ENCODE measurements at places on chromosomes 16 and 17.

GRCh38 chr16:31400191-31400590, 7.1 kb downstream of the ITGAD start:
- H3K4me3 ChIP-seq: no peak overlapping the region
- no peak overlapping the region for H3K27ac ChIP-seq
- no peak for DNase-seq
- no peaks in the 10 kb centered on the region for H3K27me3 ChIP-seq
- no peaks in the 10 kb centered on the region for H3K4me1 ChIP-seq

- peak within 1 kb of the TSS; percentile 80 for H3K4me3 ChIP-seq
- H3K27ac ChIP-seq: peak within 1 kb of the TSS; percentile 76
- H3K27me3 ChIP-seq: no peaks in the 10 kb centered on the region
- H3K4me1 ChIP-seq: peaks cover 10% of the 10 kb centered on the region
Observed at GRCh38 chr17:75764711-75765421, at the start of gene GALK1. Gene GALK1 (minus strand): TSS chr17:75765192. CDS start chr17:75765136, 56 bp downstream.

GRCh38 chr16:71288890-71289731, at the start of gene CMTR2:
Gene CMTR2 (minus strand): TSS chr16:71289402. CDS start chr16:71285920, 3,482 bp downstream.
- H3K4me1 ChIP-seq: peaks cover 7% of the 10 kb centered on the region
- H3K36me3 ChIP-seq: peaks cover 23% of the 10 kb centered on the region
- peak within 1 kb of the TSS; percentile 46 for H3K4me3 ChIP-seq
- peak; percentile 92 for DNase-seq
- no peaks in the 10 kb centered on the region for H3K27me3 ChIP-seq

DNA sequence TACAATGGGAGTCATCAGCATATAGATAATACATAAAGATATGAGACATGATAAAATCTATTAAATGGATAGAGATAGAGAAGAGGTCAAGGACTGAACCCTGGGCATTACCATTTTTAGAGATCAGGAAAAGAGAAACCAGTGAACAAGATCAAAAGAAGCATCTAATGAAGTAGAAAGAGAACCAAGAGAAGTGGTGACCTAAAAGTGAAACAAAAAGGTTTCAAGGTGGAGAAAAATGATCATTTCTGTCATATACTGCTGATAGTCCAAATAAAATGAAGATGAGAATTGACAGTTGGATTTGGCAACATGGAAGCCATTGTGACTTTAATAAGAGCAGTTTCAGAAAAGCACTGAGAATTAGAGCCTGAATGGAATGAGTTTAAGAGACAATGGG, 165.1 kb downstream of the PPM1E start:
- no peak for DNase-seq
- no peaks in the 10 kb centered on the region for H3K36me3 ChIP-seq
- H3K4me3 ChIP-seq: no peak overlapping the region
- no peaks in the 10 kb centered on the region for H3K4me1 ChIP-seq

DNA sequence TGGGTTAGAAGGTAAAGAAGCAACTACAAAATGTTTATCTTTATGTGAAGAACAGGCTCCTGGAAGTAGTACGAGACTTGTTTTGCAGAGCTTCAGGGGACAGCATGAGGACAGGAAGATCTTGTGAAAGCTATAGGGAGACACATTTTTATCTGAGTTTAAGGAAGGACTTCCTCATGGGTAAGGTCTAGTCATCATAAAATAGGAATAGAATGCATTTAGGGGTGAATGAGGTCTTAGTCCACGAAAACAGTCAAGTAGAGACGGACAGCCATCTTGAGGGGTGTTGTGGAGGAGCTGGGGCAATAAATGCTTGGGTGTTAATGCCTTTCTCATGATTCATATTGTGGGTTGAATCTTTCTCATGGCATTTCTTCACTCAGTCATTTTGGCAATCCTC, 24.3 kb downstream of the KCNJ16 start:
- H3K27me3 ChIP-seq: no peaks in the 10 kb centered on the region
- DNase-seq: no peak
- H3K4me1 ChIP-seq: no peaks in the 10 kb centered on the region
- H3K36me3 ChIP-seq: no peaks in the 10 kb centered on the region

GRCh38 chr17:75404223-75404730, 1.2 kb downstream of the GRB2 start:
- H3K4me1 ChIP-seq: peaks cover 18% of the 10 kb centered on the region
- peak; percentile 50 for DNase-seq
- no peaks in the 10 kb centered on the region for H3K36me3 ChIP-seq
- peak overlapping the region; percentile 87 for H3K4me3 ChIP-seq

DNA sequence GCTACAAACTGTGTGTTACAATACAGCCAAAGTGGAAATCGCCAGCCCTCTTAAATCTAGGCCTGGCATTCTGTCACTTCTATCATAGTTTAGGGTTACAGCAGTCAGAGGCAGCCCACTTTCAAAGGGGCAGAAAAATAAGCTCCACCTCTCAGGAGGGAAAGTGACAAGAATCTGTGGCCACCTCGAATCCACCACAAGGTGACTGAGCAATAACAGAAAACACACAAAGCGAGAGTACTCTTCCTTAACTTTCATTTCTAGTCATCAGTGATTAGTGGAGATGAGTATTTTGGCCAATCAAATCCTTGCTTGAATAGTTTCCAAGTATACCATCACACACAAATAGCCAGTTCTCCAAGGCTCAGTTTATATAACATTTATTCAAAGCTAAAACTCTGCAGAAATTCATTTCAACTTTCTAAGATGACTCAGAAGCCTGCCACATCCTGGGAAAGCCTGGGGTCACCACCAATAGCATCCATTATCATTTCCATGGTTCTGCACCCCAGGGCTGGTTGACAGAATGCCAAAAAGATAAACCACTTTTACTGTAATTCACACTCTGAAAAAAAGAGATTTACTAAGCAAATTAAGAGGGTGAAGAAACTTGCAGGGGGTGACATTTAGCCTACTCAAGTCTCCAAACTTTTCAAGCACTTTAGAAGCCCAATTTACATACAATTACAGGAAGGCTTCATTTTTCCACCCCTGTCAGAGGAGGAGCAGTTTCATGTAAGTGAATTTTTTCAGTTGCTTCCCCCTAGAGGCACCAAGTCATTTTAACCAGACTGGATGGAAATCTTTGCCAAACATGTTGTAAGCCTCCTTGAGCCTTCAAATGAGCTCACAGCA, 66.8 kb downstream of the SALL1 start:
- no peaks in the 10 kb centered on the region for H3K36me3 ChIP-seq
- no peak overlapping the region for H3K4me3 ChIP-seq
- no peak overlapping the region for H3K27ac ChIP-seq
- no peaks in the 10 kb centered on the region for H3K27me3 ChIP-seq

GRCh38 chr17:17063546-17064122, 21.4 kb downstream of the MPRIP start:
- H3K36me3 ChIP-seq: no peaks in the 10 kb centered on the region
- no peak overlapping the region for H3K4me3 ChIP-seq
- DNase-seq: no peak
- H3K4me1 ChIP-seq: peaks cover 26% of the 10 kb centered on the region
- H3K27ac ChIP-seq: peak overlapping the region; percentile 45

- no peak for DNase-seq
- no peaks in the 10 kb centered on the region for H3K36me3 ChIP-seq
- peak within 1 kb of the TSS; percentile 79 for H3K27ac ChIP-seq
- no peaks in the 10 kb centered on the region for H3K4me1 ChIP-seq
Observed at GRCh38 chr16:57668263-57668571, at the start of gene ADGRG3. Gene ADGRG3 (plus strand): TSS chr16:57668306. CDS start chr16:57668348, 42 bp downstream.

DNA sequence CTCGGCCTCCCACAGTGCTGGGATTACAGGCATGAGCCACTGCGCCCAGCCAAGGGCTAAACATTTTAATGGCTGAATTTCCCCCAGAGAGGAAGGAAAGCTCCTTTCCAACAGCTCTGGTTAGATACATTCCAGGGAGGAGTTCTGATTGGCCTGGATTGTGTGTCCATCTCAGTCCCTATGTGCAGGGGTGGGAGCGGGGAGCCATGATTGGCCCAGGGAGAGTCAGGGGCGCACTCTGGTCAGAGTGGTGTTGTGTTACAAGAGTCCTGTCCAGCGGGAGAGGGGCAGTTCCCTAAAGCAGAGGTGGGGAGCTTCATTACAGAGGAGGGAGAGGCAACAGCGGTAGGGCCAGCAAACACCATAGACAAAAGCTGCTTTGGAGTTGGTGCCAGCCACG, 75.0 kb downstream of the RAP1GAP2 start:
- H3K36me3 ChIP-seq: no peaks in the 10 kb centered on the region
- no peak overlapping the region for H3K27ac ChIP-seq
- H3K4me1 ChIP-seq: no peaks in the 10 kb centered on the region
- DNase-seq: no peak
- no peak overlapping the region for H3K4me3 ChIP-seq

DNA sequence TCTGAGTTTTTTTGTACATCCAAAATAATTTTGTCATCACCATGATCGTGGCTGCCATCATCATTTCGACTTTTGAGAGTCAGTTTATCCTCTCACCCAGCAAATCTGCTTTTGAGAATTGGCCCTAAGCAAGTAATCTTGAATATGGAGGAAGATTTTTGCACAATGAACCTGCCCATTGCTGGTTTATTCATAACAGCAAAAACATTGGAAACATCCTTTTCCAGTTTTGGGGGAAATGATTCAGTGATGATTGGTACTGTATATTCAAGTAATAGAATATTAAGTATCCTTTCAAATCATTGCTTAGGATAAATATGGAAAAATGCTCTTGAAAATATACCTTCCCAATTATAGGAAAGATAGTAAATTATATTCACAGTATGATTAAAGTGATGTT, 53.1 kb downstream of the PRKCA start:
- no peak overlapping the region for H3K27ac ChIP-seq
- H3K27me3 ChIP-seq: no peaks in the 10 kb centered on the region
- DNase-seq: no peak
- H3K4me3 ChIP-seq: no peak overlapping the region
- H3K4me1 ChIP-seq: peaks cover 2% of the 10 kb centered on the region
- H3K36me3 ChIP-seq: no peaks in the 10 kb centered on the region

GRCh38 chr17:32498391-32498790, 11.6 kb downstream of the CDK5R1 start:
- H3K27me3 ChIP-seq: no peaks in the 10 kb centered on the region
- no peak overlapping the region for H3K4me3 ChIP-seq
- H3K27ac ChIP-seq: no peak overlapping the region
- no peak for DNase-seq

GRCh38 chr16:8905168-8905762, 23.1 kb downstream of the LITAFD start:
- peaks cover 85% of the 10 kb centered on the region for H3K36me3 ChIP-seq
- no peak overlapping the region for H3K27ac ChIP-seq
- H3K4me3 ChIP-seq: no peak overlapping the region
- H3K27me3 ChIP-seq: no peaks in the 10 kb centered on the region
- no peaks in the 10 kb centered on the region for H3K4me1 ChIP-seq
- no peak for DNase-seq

GRCh38 chr17:57619061-57619937, 125.8 kb downstream of the CCDC182 start:
- H3K36me3 ChIP-seq: no peaks in the 10 kb centered on the region
- H3K27me3 ChIP-seq: no peaks in the 10 kb centered on the region
- no peak overlapping the region for H3K27ac ChIP-seq
- H3K4me1 ChIP-seq: no peaks in the 10 kb centered on the region
- H3K4me3 ChIP-seq: no peak overlapping the region

DNA sequence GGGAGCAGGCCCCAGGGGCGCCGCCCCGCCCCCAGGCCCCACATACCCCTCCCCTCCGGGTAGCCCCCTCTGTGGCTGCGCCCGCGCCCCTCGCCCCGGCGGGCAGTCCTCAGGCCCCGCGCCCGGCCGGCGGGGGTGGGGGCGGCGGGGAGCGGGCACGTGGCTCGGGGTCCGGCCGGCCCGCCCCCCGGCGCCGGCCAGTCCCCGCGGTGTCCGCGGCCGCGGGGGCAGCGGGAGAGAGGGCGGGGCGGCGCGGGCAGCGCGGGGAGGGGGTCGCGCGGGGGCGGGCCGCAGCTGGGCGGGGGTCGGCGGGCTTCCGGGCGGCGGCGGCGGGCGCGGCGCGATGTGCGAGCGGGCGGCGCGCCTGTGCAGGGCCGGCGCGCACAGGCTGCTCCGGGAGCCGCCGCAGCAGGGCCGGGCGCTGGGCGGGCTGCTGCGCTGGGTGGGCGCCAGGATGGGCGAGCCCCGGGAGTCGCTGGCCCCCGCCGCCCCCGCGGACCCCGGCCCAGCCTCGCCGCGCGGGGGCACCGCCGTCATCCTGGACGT, 335 bp downstream of the NECAB2 start:
- H3K4me1 ChIP-seq: no peaks in the 10 kb centered on the region
- H3K27ac ChIP-seq: no peak overlapping the region
- no peak overlapping the region for H3K4me3 ChIP-seq
- peaks cover 22% of the 10 kb centered on the region for H3K36me3 ChIP-seq

DNA sequence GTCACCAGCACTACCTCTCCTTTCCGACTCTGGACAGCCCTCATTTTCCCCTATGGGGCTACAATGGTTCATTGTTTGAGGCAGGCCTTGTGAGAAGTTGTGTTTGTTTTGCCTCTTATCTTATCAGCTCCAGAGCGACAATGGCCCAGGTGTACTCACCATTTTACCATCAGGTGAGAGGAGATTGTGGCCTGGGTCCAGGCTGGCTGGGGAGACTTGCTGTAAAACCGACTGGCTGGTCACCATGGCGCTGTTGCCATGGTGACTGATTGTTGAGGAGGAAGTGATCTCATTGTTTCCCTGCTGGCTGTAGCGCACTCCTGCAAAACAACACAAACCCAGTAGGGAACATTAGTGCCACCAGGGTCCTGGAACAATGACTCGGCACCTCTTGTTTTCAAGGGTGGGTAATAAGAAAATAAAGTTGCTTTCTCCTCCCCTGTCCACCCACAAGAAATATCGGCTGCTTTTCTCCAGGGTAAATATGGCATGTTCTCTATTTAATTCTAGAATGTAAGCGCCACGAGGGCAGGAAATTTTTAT, 34.4 kb downstream of the HNF1B start:
- H3K36me3 ChIP-seq: no peaks in the 10 kb centered on the region
- no peaks in the 10 kb centered on the region for H3K27me3 ChIP-seq
- no peak for DNase-seq
- H3K4me1 ChIP-seq: peaks cover 14% of the 10 kb centered on the region
